Caco-2 (cell line): ENCODE measurements at places on chromosomes 4 and X.
A peak's percentile ranks its signal among the peaks of the same experiment; 100 is the strongest.

DNA sequence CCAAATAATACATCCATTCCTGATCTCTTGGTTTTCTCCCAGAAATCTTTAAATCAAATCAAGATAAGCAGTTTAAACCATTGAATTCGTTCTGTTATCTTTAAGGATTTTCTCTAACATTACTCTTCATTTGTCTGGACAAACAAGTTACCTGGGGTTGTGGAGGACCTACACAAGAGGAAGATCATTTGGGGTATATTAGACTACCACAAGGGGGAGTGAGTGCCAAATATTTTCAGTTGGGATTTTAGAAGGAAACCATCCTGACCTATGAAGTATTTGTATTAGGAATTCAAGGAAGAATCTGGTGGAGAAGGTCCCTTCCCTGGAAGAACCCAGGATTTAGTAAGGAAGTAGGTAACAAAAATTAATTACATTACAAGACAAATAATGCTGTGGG, 12.0 kb upstream of the DCHS2 start:
- no peak overlapping the region for H3K4me3 ChIP-seq
- H3K4me1 ChIP-seq = 0 out of 2 replicates have a peak, but pooled peaks cover 7% of the 10 kb centered on the region
- H3K27me3 ChIP-seq = no peaks in the 10 kb centered on the region

- DNase-seq = no peak
- H3K27ac ChIP-seq = no peak overlapping the region
- no peaks in the 10 kb centered on the region; the same call in 1 of the 2 replicates for H3K36me3 ChIP-seq
- H3K4me3 ChIP-seq = no peak overlapping the region
- H3K4me1 ChIP-seq = no peaks in the 10 kb centered on the region
These were observed 64.9 kb downstream of the N4BP2 start for GRCh38 chr4:40121515-40121914.

DNA sequence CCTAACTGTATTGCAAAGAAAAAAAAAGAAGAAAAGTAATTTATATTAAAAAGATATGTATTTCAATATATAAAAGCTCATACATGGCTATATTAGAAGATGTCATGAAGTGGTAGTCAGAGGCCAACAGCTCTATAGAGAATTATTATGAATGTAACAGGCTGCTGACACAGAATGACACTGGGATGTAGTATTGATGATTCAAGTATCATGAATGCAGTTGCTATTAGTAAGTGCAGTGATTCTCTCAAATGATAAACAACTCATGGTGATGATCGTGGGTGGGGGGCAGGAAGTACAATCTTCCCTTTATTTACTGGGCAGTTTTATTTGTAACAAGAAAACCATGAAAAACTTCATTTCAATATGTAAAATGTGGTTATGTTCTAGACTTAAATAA, 124.6 kb downstream of the COL4A6 start:
- no peak overlapping the region for H3K27ac ChIP-seq
- H3K36me3 ChIP-seq = no peaks in the 10 kb centered on the region
- no peak for DNase-seq
- no peaks in the 10 kb centered on the region for H3K27me3 ChIP-seq
- peaks cover 35% of the 10 kb centered on the region for H3K4me1 ChIP-seq

DNA sequence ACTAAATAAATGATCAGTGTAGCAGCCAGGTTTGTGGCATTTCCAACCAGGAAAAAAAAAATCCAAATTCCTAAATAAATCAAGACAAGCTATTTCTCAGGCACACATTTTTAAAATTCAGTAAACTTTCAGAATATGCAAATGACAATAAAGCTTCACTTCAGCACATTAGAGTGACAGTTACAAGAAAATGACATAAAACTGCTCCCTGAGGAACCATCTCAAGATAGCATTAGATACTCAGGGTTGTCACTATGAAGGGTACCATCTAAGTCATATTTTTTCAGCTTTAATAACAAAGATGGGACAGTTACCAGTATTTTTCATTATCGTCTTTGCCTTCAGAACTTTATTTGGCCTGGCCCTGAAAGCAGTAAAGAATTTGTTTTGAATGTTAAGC, 411.3 kb upstream of the RASGEF1B start:
- no peak overlapping the region for H3K27ac ChIP-seq
- H3K4me1 ChIP-seq = no peaks in the 10 kb centered on the region
- no peak for DNase-seq
- H3K27me3 ChIP-seq = no peaks in the 10 kb centered on the region
- H3K4me3 ChIP-seq = no peak overlapping the region

DNA sequence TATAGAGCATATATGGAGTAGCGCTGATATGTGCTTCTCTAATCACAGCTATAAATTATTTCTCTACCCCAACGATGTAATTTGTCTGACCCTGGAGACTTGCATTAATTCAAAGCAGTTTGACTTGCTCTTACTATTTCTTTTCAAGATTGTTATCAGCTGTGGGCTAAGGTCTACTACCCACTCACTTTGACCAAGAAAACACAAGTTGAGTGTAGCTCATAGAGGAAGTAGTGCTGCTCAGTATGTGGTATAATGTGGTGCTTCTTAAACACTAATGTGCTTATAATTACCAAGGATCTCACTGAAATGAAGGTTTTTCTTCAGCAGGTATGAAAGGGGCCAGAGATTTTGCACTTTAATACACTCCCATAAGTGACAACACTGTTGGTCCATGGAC, 70.1 kb downstream of the INPP4B start:
- DNase-seq = no peak
- no peaks in the 10 kb centered on the region for H3K36me3 ChIP-seq
- H3K27ac ChIP-seq = no peak overlapping the region
- H3K4me3 ChIP-seq = no peak overlapping the region

DNA sequence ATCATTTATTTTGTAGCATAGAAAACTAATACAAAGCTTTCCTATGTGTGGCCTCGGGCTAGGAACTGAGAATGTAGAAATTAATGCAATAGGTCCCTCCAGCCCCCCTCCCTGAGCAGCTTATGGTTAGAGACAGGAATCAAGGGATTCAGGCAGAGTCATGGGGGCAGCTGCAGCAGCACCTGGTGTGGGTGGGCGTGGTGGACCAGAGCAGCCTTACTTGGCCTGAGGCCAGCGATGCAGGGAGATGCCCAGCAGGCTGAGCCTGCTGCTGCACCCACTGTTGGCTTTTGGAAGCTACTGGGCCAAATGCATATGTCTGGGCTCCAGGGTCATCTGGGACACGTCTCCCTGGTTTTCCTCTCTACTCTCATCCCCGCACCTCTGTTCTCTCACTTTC, 74.0 kb downstream of the STK32B start:
- H3K36me3 ChIP-seq = no peaks in the 10 kb centered on the region
- no peak for DNase-seq
- no peak overlapping the region for H3K27ac ChIP-seq
- H3K4me3 ChIP-seq = no peak overlapping the region
- 0 out of 2 replicates have a peak, but pooled peaks cover 5% of the 10 kb centered on the region for H3K4me1 ChIP-seq
- H3K27me3 ChIP-seq = no peaks in the 10 kb centered on the region

DNA sequence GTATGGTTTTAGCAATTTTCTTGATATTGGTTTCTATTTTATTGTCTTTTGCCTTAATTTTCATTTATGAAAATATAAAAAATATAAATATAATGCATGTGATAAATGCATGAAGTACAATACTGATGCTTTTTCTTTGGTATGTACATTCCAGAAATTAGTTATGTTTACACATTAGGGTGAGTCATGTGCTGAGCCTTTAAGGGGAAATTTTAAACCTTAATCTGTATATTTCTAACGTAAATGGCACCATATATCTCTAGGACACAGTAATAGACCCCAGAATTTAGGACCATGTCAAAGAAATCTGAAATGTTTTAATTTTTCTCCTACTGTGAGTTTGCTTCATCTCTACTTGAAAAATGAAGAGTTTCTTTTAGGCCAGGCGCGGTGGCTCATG, 117.8 kb upstream of the SPRY1 start:
- H3K4me3 ChIP-seq = no peak overlapping the region
- no peaks in the 10 kb centered on the region for H3K4me1 ChIP-seq
- no peak overlapping the region for H3K27ac ChIP-seq
- no peak for DNase-seq

DNA sequence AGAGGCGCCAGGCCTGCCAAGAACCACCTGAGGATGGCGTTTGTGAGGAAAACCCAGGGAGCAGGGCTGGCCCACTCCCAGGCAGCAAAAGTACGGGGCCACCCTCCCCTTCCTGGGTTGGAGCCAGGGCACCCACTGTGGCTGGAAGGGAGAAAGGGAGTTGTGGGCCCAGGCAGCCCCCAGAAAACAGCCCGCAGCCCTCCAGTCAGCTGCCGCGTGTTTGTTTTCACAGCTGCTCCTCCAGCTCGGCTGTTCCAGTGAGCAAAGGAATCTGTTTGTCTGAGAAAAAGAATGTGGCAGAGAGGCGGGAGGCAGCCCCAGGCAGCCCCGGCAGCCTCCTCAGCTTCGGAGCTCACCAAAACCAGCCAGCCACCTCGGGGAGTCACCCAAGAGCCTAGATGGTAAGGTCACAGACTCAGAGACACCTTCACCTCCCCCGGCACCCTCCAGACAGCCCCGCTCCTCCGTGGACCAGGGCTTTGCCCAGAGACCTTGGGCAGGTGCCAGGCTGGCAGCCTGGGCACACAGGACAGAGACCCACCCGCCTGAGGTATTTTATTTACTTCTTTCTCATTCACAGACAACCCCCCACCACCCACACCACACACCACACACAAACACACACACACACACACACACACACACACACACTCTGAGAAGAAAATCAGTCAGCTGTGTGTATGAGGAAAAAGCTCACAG, 338.1 kb downstream of the BCOR start:
- peak overlapping the region; percentile 53 for H3K27ac ChIP-seq
- peak; percentile 52 for DNase-seq
- H3K27me3 ChIP-seq = no peaks in the 10 kb centered on the region
- no peak overlapping the region for H3K4me3 ChIP-seq
- peaks cover 28% of the 10 kb centered on the region for H3K4me1 ChIP-seq
- H3K36me3 ChIP-seq = no peaks in the 10 kb centered on the region

GRCh38 chr4:48813964-48814363, 16.9 kb upstream of the OCIAD1 start:
- H3K4me3 ChIP-seq = no peak overlapping the region
- peaks cover 11% of the 10 kb centered on the region for H3K4me1 ChIP-seq
- no peaks in the 10 kb centered on the region for H3K36me3 ChIP-seq
- no peaks in the 10 kb centered on the region for H3K27me3 ChIP-seq
- DNase-seq = no peak
- H3K27ac ChIP-seq = no peak overlapping the region

GRCh38 chr4:43855283-43855682, 593.3 kb downstream of the KCTD8 start:
- DNase-seq = no peak
- no peaks in the 10 kb centered on the region for H3K27me3 ChIP-seq
- no peak overlapping the region for H3K27ac ChIP-seq
- no peaks in the 10 kb centered on the region for H3K4me1 ChIP-seq
- H3K4me3 ChIP-seq = no peak overlapping the region
- H3K36me3 ChIP-seq = no peaks in the 10 kb centered on the region

DNA sequence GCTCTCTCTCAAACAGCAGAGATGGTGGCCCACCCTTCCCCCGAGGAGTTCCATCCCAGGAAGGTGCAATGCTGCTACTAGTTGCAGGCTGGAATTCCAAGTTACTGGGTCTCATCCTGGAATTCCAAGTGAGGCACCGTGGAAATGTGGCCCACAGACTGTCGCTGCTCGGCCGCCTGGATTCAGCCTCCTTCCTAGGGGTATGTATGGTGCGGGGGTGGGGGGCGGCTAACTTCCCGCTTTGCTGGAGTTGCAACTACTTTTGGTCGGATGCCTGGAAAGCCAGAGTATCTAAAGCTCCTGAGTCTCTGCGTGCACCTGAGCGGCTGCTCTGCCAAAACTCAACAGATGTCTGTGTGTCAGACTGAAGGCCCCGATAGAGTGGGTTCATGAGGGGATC, 1146.2 kb downstream of the RPA4 start:
- no peaks in the 10 kb centered on the region for H3K4me1 ChIP-seq
- H3K36me3 ChIP-seq = no peaks in the 10 kb centered on the region
- no peak overlapping the region for H3K4me3 ChIP-seq
- no peaks in the 10 kb centered on the region for H3K27me3 ChIP-seq

DNA sequence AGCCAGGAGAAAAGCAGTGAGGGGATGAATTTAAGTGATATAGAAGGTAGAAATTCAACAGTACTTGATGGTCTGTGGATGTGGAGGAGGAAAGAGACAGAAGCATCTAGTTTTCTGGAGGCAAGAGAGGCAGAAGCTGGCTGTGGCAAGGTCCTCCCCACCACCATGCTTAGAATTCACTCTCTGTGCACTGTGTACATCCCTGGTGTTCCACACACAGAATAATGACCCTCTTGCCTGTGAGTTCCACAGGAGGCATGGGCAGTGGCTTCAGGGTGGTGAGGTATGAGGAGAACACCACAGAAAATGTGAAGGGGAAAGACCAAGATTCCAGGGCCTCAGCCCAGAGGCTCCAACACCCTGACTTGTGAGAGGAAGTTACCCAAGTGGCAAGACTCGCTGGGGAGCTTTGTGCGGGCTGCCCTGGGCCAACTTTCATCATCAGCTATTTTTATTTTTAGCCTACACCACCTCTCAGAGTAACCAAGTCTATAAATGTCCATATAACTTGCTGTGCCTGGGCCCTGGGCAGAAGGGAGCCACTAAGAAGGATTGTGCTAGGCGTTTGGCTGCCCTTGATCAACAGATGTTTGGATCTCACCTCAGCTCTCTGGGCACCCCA, 7.8 kb upstream of the INTS6L start:
- H3K27me3 ChIP-seq = no peaks in the 10 kb centered on the region
- H3K27ac ChIP-seq = no peak overlapping the region
- H3K4me3 ChIP-seq = no peak overlapping the region
- no peak for DNase-seq
- H3K4me1 ChIP-seq = no peaks in the 10 kb centered on the region

- H3K4me3 ChIP-seq = no peak overlapping the region
- no peaks in the 10 kb centered on the region for H3K27me3 ChIP-seq
- DNase-seq = no peak
- no peaks in the 10 kb centered on the region for H3K4me1 ChIP-seq
- H3K36me3 ChIP-seq = no peaks in the 10 kb centered on the region
These were observed 20.7 kb upstream of the GRXCR1 start for GRCh38 chr4:42871671-42872290.

DNA sequence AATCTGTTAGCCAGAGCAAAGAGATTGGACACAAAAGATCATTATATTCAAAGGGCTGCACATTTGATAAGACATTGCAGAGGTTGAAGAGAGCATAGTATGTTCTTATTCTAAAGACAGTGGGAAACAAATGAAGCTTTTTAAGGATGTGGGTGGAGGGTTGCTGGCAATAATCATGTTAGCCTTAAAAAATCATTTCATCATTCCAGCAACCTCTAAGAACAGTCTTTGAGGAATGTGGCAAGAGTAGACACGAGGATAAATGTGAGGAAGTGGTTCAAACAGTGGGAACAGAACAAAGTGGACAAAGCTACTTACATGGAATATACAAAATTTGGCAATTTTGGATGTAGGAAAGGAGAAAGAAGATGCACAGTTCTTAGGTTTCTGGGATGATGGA, 167.3 kb upstream of the SPRY1 start:
- no peaks in the 10 kb centered on the region for H3K27me3 ChIP-seq
- no peaks in the 10 kb centered on the region for H3K36me3 ChIP-seq
- DNase-seq = no peak
- no peaks in the 10 kb centered on the region for H3K4me1 ChIP-seq
- no peak overlapping the region for H3K4me3 ChIP-seq

GRCh38 chrX:86028681-86029080, 18.7 kb downstream of the CHM start:
- no peaks in the 10 kb centered on the region for H3K36me3 ChIP-seq
- no peak overlapping the region for H3K27ac ChIP-seq
- no peak overlapping the region for H3K4me3 ChIP-seq
- H3K27me3 ChIP-seq = no peaks in the 10 kb centered on the region
- DNase-seq = no peak
- no peaks in the 10 kb centered on the region for H3K4me1 ChIP-seq

GRCh38 chr4:151674804-151675391, 85.9 kb downstream of the GATB start:
- H3K27ac ChIP-seq = no peak overlapping the region
- no peaks in the 10 kb centered on the region for H3K36me3 ChIP-seq
- no peaks in the 10 kb centered on the region for H3K27me3 ChIP-seq
- H3K4me1 ChIP-seq = no peaks in the 10 kb centered on the region
